ENCODE measurements at places on chromosomes 12 and 14. TPM values are rescaled to one million over a fixed set of nuclear protein-coding genes. Genes with fewer than 3 reads are reported as not detected.

DNA sequence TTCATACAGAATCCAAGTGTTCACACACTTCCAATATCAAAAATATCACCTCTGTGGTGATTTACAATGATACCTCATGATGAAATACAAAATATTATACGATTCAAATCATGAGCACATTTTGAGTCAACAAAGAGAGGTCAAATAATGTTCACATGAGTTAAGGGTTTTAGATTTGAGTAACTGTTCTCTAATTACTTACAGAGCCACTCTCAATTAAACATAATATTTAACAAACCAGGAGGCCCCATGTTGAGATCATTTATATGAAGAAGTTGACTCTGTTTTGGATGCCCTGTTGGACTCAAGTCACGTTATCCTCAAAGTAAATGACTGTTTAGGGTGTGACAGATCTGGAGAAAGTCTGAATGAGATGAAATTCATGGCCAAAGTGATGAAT is 53.5 kb downstream of the NUAK1 start:
- peaks cover 34% of the 10 kb centered on the region for H3K27me3 ChIP-seq
- no peaks in the 10 kb centered on the region for H3K4me1 ChIP-seq
- H3K36me3 ChIP-seq, result no peaks in the 10 kb centered on the region
- no peak overlapping the region for H3K4me3 ChIP-seq
- DNase-seq, result no peak

GRCh38 chr14:72883961-72884360 is 9.9 kb downstream of the DPF3 start:
- H3K36me3 ChIP-seq, result peaks cover 3% of the 10 kb centered on the region
- H3K4me1 ChIP-seq, result peaks cover 19% of the 10 kb centered on the region
- H3K27me3 ChIP-seq, result peaks cover 7% of the 10 kb centered on the region
- no peak overlapping the region for H3K4me3 ChIP-seq

DNA sequence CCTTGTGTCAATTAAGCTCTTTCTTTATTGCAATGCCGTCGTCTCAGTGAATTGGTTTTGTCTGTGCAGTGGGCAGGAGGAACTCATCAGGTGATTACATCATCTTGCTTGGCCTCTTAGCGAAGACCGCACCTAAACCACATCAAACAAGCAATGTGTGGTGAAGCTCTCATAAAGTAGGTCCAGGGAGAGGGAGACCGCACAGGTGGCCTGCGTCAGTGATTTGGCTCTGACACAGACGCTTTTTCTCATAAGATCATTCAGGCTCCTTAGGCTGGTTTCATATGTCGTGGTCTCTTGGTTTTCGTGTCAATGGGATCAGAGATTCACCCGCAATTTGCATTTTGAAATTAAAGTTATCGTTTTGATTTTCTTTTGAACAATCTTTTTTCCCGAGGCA is 6.7 kb upstream of the TESC start:
- no peaks in the 10 kb centered on the region for H3K36me3 ChIP-seq
- peak overlapping the region; percentile 11 for H3K4me3 ChIP-seq
- H3K4me1 ChIP-seq, result peaks cover 22% of the 10 kb centered on the region
- peak overlapping the region; percentile 25 for H3K27ac ChIP-seq
- DNase-seq, result peak; percentile 64

GRCh38 chr14:26859483-26859882 is 261.6 kb upstream of the NOVA1 start:
- H3K27me3 ChIP-seq, result no peaks in the 10 kb centered on the region
- H3K27ac ChIP-seq, result no peak overlapping the region
- H3K4me3 ChIP-seq, result no peak overlapping the region
- DNase-seq, result no peak
- no peaks in the 10 kb centered on the region for H3K36me3 ChIP-seq
- H3K4me1 ChIP-seq, result no peaks in the 10 kb centered on the region

GRCh38 chr14:21734457-21735074 is 60.9 kb upstream of the OR4E1 start:
- H3K27me3 ChIP-seq, result peaks cover 30% of the 10 kb centered on the region
- peaks cover 20% of the 10 kb centered on the region for H3K4me1 ChIP-seq
- H3K4me3 ChIP-seq, result peak overlapping the region; percentile 74
- H3K36me3 ChIP-seq, result no peaks in the 10 kb centered on the region

DNA sequence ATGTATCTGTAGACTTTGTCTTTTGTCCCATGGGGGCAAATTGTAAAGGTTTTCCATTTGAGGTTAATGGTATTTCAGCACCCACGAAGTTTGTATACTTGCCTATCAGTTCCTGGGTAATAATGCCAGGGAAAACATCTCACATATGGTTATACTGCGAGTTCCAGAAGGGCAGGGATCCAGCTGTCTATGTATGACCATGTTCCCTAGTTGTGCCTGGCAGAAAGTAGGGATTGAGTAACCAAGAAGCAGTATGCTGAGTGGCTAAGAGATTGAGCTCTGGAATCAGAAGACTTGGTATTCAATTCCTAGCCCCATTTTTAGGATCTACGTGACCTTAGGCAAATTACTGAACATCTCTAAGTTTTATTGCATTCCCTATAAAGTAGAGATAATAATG is 173.2 kb upstream of the PWP1 start:
- no peak overlapping the region for H3K27ac ChIP-seq
- peaks cover 27% of the 10 kb centered on the region for H3K4me1 ChIP-seq
- no peaks in the 10 kb centered on the region for H3K27me3 ChIP-seq
- peaks cover 3% of the 10 kb centered on the region for H3K36me3 ChIP-seq
- no peak for DNase-seq
- H3K4me3 ChIP-seq, result no peak overlapping the region

GRCh38 chr12:92271341-92271740 is 125.7 kb upstream of the BTG1 start:
- H3K4me1 ChIP-seq, result peaks cover 7% of the 10 kb centered on the region
- no peak overlapping the region for H3K4me3 ChIP-seq
- H3K36me3 ChIP-seq, result no peaks in the 10 kb centered on the region
- no peak overlapping the region for H3K27ac ChIP-seq
- no peak for DNase-seq

DNA sequence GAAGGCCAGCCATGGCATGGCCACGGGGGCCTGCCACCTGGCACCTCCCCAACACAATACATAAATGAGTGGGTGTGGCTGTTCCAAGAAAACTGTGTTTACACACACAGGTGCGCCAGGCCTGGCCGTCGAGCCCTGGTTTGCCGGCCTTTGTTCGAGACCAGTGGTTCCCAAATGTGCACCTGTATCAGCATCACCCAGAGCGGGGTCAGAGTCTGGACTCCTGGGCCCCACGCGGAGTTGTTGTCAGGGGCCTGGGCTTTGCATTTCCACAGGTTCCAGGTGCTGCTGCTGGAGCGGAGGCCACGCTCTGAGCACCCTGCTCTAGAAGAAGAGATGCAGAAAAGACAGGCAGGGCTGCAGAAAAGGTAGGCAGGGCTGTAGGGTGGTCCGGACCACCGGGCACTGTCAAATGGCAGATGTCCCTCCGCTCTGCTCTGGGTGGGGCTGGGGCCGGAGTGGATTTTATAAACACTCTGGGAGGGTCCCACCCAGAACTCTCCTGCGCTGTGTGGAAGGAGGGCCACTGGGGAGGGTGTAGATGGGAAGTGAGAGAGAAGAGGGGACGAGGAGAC is 4.2 kb upstream of the ASPG start:
- H3K36me3 ChIP-seq, result no peaks in the 10 kb centered on the region
- H3K27me3 ChIP-seq, result peaks cover 8% of the 10 kb centered on the region
- no peak overlapping the region for H3K4me3 ChIP-seq
- peaks cover 20% of the 10 kb centered on the region for H3K4me1 ChIP-seq
- DNase-seq, result no peak

The DNAJC22 gene
- total RNA-seq, result 0.05 TPM

DNA sequence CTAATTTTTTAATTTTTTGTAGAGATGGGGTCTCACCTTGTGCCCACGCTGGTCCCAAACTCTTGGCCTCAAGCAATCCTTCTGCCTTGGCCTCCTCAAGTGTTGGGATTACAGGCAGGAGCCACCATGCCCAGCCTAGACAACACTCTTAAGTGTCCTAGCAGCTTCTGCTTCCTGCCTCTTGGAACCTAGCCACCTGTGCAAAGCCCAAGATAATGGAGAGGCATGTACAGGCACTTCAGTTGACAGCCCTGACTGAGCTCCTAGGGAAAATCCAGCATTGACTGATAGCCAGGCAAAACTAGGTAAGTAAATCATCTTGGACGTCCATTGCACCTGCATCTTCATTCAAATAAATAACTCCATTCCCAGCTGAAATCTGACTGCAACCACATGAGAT is 15.5 kb downstream of the COX14 start:
- peak overlapping the region; percentile 31 for H3K27ac ChIP-seq
- H3K4me3 ChIP-seq, result no peak overlapping the region
- DNase-seq, result no peak
- H3K4me1 ChIP-seq, result peaks cover 16% of the 10 kb centered on the region
- H3K36me3 ChIP-seq, result peaks cover 8% of the 10 kb centered on the region
- no peaks in the 10 kb centered on the region for H3K27me3 ChIP-seq

The GDF3 gene
- not detected for total RNA-seq

DNA sequence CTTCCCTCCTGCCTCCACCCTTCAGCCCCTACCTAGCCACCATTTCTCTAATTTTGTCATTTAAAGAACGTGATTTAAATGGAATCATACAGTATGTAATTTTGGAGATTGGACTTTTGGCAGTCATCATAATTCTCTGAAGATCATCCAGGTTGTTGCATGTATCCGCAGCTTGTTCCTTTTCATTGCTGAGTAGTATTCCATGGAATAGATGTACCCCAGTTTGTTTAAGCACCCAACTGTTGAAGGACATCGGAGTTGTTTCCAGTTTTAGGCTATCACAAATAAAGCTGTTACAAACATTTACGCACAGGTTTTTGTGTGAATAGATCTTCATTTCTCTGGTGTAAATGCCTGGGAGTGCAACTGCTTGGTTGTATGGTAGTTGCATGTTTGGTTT is 61.1 kb upstream of the PWP1 start:
- H3K36me3 ChIP-seq, result peaks cover 7% of the 10 kb centered on the region
- no peaks in the 10 kb centered on the region for H3K27me3 ChIP-seq
- no peaks in the 10 kb centered on the region for H3K4me1 ChIP-seq
- no peak overlapping the region for H3K27ac ChIP-seq
- no peak for DNase-seq

GRCh38 chr12:90060031-90060430 is 351.4 kb upstream of the ATP2B1 start:
- H3K27ac ChIP-seq, result no peak overlapping the region
- no peak for DNase-seq
- H3K4me1 ChIP-seq, result no peaks in the 10 kb centered on the region
- H3K4me3 ChIP-seq, result no peak overlapping the region

GRCh38 chr14:104507443-104507842 is 72.1 kb upstream of the C14orf180 start:
- H3K27me3 ChIP-seq, result peaks cover 13% of the 10 kb centered on the region
- H3K36me3 ChIP-seq, result peaks cover 3% of the 10 kb centered on the region
- H3K4me1 ChIP-seq, result no peaks in the 10 kb centered on the region
- no peak for DNase-seq
- no peak overlapping the region for H3K27ac ChIP-seq

GRCh38 chr12:95605875-95606274 is 54.6 kb upstream of the USP44 start:
- H3K36me3 ChIP-seq, result no peaks in the 10 kb centered on the region
- H3K4me3 ChIP-seq, result no peak overlapping the region
- H3K27ac ChIP-seq, result no peak overlapping the region

DNA sequence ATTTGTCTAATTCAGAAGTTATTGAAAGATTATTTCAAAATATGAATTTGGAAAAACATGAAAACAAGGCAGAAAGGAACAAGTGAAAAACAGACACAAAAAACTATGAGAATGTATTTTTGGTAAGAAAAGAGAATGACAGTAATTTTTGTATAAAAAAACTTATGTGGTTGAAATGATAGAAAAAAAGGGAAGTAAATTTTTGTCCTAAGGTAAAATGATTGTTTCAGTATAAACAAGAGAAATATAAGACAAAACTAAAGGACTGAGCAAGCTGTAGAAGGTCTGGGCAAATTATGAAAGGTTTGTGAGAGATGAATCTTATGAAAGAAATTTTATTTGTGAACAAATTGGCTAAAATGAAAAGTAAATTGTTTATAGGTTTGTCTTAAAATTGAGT is 44.6 kb downstream of the CEP83 start:
- peaks cover 19% of the 10 kb centered on the region for H3K36me3 ChIP-seq
- H3K4me1 ChIP-seq, result peaks cover 4% of the 10 kb centered on the region
- H3K27me3 ChIP-seq, result no peaks in the 10 kb centered on the region
- DNase-seq, result no peak
- no peak overlapping the region for H3K27ac ChIP-seq

- no peaks in the 10 kb centered on the region for H3K36me3 ChIP-seq
- no peak overlapping the region for H3K4me3 ChIP-seq
- H3K4me1 ChIP-seq, result no peaks in the 10 kb centered on the region
These were observed 113.2 kb upstream of the FLRT2 start for GRCh38 chr14:85416771-85417170.

- H3K4me1 ChIP-seq, result no peaks in the 10 kb centered on the region
- no peak overlapping the region for H3K4me3 ChIP-seq
- H3K27ac ChIP-seq, result no peak overlapping the region
- no peak for DNase-seq
- H3K27me3 ChIP-seq, result peaks cover 3% of the 10 kb centered on the region
- no peaks in the 10 kb centered on the region for H3K36me3 ChIP-seq
These were observed 17.1 kb downstream of the SYNDIG1L start for GRCh38 chr14:74408870-74409269.

The ART4 gene
- total RNA-seq, result not detected

The CLEC6A gene
- not detected for total RNA-seq

- no peak overlapping the region for H3K4me3 ChIP-seq
- peaks cover 17% of the 10 kb centered on the region for H3K4me1 ChIP-seq
- DNase-seq, result peak; percentile 100
- H3K27me3 ChIP-seq, result peaks cover 17% of the 10 kb centered on the region
- H3K27ac ChIP-seq, result no peak overlapping the region
- H3K36me3 ChIP-seq, result no peaks in the 10 kb centered on the region
These were observed 891.1 kb downstream of the TMEM121 start for GRCh38 chr14:106417224-106418049.

DNA sequence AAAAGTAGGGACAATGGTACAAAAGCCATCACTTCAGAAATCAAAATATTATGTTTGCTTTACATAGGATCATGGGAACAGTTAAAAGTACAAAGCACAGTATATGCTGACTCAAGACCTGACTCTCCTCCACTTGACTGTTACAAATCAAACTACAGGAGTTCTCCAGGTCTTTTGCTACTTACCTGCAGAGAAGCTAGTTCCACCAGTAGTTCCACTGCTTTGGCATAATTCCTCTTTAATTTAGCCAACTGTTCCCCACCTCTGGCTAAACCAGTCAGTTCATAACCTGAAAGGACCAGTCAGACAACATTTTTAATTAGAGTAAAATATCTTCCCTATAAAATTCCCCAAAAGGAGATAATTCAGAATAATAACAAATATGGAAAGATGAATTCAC is 14.0 kb downstream of the ATP6V1D start:
- H3K27me3 ChIP-seq, result no peaks in the 10 kb centered on the region
- H3K27ac ChIP-seq, result no peak overlapping the region
- H3K4me1 ChIP-seq, result peaks cover 13% of the 10 kb centered on the region
- no peak overlapping the region for H3K4me3 ChIP-seq
- no peak for DNase-seq
- H3K36me3 ChIP-seq, result peaks cover 1% of the 10 kb centered on the region

The DHRS2 gene
- 10.6 TPM for total RNA-seq

DNA sequence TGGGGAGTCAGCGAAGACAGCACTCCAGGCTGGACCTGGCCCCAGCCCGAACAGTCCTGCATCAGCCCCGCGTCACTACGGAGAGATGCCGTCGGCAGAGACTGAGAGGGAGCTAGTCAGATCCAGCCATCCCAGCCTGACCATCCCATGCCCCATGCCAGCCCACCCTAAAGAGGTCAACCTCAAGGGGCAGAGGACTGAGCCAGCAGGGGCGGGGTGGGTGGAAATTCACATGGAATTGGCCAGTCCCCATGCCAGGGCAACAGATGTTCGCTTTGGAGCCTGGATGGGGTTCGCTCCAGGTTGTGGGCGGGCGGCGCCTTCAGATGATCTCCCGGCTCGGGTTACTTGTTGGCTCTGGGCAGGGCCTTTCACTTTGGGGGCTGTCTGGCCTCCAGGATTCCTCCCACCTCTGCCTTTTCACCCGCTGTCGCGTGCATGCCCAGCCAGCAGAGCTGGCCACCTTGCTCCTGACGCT is 154.3 kb downstream of the TSPAN9 start:
- H3K4me1 ChIP-seq, result no peaks in the 10 kb centered on the region
- DNase-seq, result no peak
- H3K4me3 ChIP-seq, result no peak overlapping the region
- peaks cover 6% of the 10 kb centered on the region for H3K27me3 ChIP-seq

The CLEC1B gene
- total RNA-seq, result not detected
